ENCODE measurements at places on chromosomes 3 and 15. TPM values are rescaled to one million over a fixed set of nuclear protein-coding genes. Genes with fewer than 3 reads are reported as not detected.

IGDCC3 gene
- 4.7 TPM for total RNA-seq

MITF gene
- total RNA-seq = 10.4 TPM

SERPINI1 gene
- total RNA-seq = 29.6 TPM

CPA3 gene
- total RNA-seq = 2.6 TPM

CLDN18 gene
- 0.20 TPM for total RNA-seq

CCR5 gene
- 0.79 TPM for total RNA-seq

GOLGA8J gene
- total RNA-seq = 0.39 TPM

TTC23 gene
- 21.5 TPM for total RNA-seq

SMCO1 gene
- not detected for total RNA-seq

EFHB gene
- 7.2 TPM for total RNA-seq

DNA sequence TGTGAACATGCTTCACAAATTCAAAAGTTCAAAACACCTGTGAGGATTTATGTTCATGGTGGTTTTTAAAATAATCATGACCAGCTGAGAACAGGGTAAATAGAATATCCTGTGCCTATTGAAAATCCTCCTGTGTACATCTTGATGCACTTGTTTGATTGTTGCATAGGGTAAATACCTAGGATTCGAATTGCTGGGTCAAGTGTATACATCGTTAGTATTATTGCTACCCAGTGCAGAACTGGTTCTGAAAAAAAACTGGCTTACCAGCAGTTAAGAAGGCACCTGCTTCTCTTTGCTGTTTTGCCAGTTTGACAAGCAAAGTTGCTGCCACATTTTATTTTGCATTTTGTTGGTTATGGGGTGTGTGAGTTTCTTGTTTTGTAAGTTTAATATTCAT, 272.6 kb downstream of the CLSTN2 start:
- no peak for DNase-seq

- DNase-seq = no peak
Observed at GRCh38 chr3:48524970-48525369, 21.0 kb upstream of the SHISA5 start.

DNA sequence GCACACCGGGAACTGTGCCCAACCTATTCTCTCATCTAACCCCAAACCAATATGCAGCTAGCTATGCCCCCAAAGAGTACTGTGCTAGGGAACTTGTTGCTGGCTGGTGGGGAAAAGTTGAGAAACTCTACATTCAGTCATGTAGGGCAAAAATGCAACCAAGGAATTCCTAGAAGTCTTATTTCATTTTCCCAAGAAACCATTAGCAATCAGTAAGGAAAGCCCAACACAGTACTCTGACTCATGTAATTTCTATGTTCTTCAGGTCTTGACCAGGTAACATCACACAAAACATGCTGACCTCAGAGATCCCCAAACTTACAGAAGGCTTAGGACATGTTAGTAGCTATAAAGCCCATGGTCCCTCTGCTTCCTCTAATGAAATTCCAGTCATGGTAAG, 52.1 kb downstream of the TASOR start:
- no peak for DNase-seq

GRCh38 chr15:59873644-59874272, 130.4 kb upstream of the FOXB1 start:
- DNase-seq = no peak

DNA sequence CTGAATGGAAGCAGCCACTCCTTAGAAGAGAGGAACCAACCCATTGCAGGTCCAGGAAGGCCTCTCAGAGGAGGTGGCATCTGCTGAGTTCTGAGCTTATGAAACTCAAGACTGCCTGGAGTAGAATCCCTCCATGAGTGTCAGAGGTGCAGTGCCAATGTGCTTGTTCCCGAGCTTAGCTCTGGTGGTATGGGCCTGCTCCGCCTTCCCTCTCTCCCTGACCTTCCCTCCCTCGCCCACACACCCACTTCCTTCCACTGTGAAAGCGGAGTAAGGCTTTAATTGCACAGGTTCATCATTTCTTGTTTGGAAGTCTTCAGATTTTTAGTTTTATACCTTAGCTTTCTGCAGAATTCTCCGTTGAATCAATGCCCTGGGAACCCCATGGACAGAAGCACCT, 208.0 kb upstream of the BHLHE40 start:
- no peak for DNase-seq

- no peak for DNase-seq
Observed at GRCh38 chr3:73765878-73766545, 141.3 kb upstream of the PDZRN3 start.

GRCh38 chr3:48428572-48429316, 1.1 kb downstream of the PLXNB1 start:
- DNase-seq = no peak

DNA sequence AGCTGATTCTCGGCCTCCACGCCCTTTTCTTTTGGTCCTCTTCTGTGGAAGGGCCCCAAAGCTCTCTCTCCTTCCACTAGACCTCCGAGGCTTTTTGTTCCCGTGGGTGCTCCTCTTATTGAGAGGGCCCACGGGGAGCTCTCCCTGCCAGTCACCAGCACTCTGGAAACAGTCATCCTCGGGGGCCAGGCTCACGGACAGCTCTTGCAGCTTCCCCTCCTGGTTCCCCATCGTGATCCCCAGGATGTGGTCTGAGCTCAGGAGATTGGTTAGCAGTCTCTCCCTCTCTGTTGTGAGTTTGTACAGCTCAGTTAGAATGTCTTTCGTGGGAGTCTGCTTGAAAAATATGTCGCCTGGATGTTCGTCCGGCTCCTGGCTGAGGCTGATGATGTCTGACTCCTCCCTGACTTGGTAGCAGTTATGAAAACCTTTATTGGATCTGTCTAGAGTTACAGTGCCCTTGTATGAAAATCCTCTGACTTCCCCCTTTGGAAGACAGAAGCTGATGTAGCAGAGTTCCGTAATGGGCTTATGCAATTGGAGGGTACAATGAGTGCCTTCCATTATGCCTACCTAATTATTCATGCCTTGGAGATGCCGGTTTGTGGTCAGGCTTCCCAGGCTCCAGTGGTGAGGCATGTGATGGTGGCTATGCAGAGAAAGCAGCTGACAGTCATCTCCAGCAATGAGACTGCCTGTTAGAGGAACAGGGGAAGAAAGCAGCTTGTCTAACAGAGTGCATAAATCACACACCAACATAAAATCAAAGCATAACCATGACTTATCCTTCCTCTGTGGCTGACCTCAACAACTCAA, 40.0 kb downstream of the FMN1 start:
- no peak for DNase-seq

- peak; percentile 7 for DNase-seq
Observed at GRCh38 chr3:15241341-15241740, 35.3 kb downstream of the CAPN7 start.

- DNase-seq = no peak
Observed at GRCh38 chr15:80890341-80891005, 99.1 kb downstream of the MESD start.

DNA sequence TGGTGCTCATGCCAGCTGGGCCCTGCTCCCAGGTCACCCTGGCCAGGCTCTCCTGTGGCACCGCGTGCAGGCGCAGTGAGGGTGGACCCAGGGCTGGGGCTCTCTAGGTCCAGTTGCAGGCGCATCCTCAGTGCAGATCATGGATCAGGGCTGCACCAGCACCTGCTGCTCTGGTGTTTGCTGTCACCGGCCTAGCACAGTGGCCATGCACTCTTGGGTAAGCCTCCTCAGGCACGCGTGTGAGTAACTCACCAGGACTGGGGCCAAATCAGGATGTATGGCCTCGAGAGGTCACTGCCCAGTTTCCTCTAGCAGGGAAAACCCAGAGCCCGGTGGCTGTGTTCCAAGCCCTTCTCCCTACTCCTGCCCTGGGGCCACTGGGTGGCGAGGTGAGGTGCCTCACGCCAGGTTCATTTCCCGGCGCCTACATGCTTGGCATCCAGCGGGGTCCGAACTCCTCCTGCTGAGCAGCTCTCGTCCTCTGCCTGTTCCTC, 45.5 kb upstream of the SLC41A3 start:
- DNase-seq = no peak
